Central memory CD4-positive, alpha-beta T cell (primary cell): ENCODE measurements at places on chromosomes 6 and 20.
A peak's percentile ranks its signal among the peaks of the same experiment; 100 is the strongest.

GRCh38 chr20:6140947-6141346 is 18.1 kb upstream of the FERMT1 start:
- no peak for DNase-seq

- DNase-seq, result no peak
Observed at GRCh38 chr6:73258721-73259120, 4.3 kb downstream of the KHDC1 start.

DNA sequence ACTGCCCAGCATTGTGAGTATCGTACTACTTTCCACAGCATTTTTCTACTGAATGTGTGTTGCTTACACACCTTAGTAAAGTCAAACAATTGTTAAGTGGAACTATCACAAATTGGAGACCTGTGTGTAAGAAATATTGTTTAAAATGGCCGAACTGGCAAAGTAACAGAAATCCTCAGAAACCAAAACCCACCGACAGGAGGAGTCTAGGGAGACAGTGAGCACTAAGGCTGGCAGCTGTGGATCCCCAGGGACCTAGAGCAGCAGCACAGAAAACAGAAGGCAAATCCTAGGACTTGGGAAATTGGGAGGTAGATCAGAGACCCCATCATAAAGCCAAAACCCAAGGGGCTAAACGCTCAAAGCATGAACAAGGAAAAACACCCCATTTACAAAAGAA is 69.9 kb downstream of the SESN1 start:
- DNase-seq, result no peak

- no peak for DNase-seq
Observed at GRCh38 chr20:50690650-50691572, at the start of gene RIPOR3. RIPOR3 (minus strand) TSS chr20:50691542; CDS start chr20:50691128, 414 bp downstream.

- DNase-seq, result peak; percentile 19
Observed at GRCh38 chr6:42049116-42049809, 1.1 kb upstream of the TAF8 start.

DNA sequence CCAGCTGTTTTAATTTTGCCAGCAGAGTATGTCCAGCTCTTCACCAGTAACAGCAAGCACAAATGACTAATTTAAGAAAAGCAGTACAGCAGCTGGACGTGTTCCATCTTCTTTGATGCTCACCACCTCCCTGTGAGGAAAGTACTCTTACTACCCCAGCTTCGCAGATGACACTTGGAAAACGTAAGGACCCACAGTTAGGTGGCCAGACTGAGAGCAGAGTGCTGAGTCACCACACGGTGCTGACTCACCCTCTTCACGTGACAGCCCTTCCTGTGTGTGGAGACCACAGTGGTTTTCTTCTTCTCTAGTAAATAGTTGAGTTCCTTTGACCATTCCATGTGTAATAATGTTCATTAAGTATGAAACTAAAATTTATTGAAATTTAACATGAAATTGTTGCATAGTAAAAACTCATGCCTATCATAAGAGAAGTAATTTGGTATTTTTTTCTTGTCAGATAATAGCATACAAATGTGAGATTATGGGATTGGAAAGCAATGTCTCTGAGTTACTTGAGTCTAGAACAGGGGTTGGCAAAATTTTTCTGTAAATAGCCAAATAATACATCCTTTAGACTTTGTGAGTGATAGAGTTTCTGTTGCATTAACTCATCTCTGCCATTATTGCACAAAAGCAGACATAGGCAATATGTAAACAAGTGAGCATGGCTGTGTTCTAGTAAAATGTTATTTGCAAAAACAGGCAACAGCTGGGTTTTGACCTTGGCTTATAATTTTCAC is 76.6 kb downstream of the SLX4IP start:
- DNase-seq, result peak; percentile 19

GRCh38 chr6:157163434-157164159 is 159.7 kb downstream of the TMEM242 start:
- no peak for DNase-seq

- DNase-seq, result no peak
Observed at GRCh38 chr6:165249808-165250207, 59.6 kb downstream of the C6orf118 start.

DNA sequence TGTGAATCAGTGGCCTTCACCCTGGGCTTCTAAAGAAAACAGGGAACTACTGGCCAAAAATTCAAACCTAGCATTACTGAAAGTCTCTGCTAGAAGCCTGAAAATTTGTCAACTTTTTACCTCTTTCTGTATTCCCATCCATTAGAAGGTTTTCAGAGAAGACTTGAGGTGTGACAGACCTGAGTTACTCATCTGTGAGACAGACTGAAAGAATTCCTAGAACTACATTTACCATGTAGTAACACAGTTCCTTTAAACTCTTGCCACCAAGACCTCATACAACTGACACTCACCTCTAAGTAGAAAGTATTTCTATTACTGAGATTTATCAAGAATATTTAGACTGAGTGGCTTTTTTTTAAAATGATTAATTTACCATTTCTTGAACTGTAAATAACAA is 4.5 kb downstream of the DPM1 start:
- no peak for DNase-seq

DNA sequence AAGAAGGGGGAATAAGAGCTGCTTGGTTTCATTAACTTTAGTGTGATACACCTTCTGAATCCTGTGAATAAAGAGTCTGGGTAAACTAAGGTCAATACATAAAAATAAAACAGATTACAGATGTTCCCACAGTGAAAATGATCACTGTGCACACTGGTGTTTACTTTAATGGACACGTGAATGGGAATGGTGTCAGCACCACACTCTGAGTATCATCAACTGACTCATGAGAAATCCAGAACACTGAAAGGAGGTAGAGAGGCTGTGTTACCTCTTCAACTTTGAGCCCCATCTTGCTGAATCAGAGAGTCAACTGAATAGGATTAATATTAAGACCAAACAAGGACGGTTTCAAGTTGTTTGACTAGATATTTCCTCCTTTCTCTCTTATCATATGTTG is 75.0 kb downstream of the ELOVL4 start:
- DNase-seq, result no peak

DNA sequence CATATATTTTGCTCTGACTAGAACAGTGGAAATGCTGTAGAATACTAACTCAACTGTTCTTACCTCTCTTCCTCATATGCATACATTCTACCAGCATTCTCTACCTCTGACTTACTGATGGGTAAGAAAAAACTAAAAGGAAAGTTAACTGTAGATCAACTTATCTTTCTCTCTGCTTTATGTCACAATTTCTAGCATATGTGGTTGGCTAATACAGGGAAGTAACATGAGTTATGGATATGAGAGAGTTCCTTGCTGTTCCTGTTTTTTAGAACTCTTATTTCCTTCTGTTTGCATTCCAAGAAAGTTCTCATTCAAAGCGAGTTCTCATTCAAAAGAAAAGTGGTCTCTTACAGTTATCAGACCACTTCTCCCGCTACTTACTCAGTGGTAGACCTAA is 226.8 kb upstream of the SGK1 start:
- DNase-seq, result no peak

DNA sequence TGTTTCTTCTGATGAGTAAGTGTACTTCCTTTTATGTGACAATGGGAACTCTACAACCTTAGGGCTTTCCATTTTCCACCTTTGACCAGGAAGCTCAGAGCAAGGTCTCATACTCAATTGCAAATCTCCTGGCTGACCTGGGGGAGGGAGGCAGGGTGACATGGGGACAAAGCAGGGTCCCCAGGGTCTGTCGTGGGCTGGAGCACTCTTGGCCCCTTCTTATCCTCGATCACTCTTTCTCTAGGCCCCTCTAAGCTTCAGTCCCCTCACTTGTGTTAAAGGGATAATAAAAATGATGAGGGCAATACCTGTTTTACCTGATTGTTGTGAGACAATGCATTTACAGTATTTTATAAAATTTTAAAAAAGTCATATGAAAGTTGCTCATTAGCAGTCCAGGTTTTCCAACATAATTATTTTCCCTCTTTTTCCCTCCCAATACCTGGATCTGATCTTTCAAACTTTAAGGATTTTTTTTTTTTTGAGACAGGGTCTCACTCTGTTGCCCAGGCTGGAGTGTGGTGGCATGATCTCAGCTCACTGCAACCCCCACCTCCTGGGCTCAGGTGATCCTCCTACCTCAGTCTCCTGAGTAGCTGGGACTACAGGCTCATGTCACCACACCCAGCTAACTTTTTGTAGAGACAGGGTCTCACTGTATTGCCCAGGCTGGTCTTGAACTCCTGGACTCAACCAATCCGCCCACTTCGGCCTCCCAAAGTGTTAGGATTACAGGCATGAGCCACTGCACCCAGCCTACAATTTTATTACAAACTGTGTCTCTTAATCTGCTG is 8.4 kb upstream of the FAM83C start:
- DNase-seq, result no peak
